ENCODE measurements at places on chromosomes 6 and 20.

- no peak for DNase-seq
These were observed 136.0 kb downstream of the HFE start for GRCh38 chr6:26223228-26223627.

- DNase-seq: no peak
These were observed 30.8 kb upstream of the CD2AP start for GRCh38 chr6:47446669-47447330.

DNA sequence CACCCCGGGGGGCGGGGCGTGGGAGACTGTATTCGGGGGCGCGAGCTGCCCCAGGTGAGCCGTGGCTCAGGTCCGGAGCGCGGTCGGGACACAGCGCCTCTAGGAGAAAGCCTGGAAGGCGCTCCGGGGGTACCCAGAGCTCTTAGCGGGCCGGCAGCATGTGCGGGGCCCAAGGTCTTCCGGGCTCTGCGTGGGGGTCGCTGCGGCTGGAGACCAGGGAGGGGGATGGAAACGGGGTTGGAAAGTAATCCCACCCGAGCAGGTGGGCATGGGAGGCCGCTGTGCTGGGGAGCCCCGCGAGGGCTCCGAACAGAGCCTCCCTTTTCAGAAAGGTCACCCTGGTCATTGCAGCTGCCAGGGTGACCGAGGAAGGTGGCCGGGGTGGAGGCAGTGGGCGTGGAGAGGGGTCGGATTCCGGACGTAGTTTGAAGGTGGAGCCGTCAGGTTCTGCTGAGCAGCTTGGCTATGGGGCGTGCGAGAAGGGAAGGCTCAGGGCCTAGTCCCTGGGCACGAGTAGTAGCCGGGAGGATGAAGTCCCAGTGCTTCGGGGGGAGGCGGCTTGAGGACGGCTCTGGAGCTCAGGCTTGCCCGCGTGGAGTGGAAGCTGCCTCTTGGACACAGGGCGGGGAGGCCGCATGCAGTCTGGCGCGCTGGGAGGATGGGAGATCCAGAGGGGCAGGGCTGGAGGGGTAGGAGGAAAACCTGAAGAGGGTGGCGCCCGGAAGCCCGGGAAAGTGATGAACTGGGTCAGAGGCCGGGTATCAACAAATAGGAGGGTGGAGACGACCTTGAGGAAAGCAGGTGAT lies at the start of gene SIRT5:
SIRT5 (plus strand) TSS at position 31 of the 806 bp plus-strand sequence. CDS start 9,510 bp downstream, outside the sequence.
- peak; percentile 77 for DNase-seq

DNA sequence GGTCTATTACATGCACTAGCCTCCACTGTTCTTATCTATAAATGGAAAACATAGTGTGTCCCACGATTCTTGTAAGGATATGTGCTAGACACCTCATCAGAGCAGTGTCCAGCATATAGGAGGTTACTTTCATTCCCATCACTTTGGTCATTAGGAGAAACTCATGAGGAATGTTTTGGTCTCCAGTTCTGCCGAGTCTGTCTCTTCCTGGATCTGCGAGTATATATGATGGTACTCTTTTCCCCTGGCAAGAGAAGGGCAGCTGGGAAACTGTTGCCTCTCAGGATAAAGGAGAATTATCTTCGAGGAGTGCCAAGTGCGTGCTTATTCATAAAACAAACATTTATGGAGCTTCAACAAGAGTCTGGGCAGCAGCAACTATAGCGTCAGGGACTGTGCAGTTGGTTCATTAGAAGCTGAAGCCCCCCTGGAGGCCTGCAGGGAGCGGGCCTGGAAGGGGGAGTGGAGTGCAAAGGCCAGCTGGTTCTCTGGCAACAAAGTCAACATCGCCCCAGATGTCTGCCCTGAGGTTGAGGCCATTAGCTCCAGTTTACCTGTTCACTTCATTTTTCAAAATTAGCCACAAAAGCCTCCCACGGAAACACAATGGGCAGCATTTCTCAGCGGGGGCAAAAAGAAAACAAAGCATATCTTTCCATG lies 811.9 kb downstream of the MAFB start:
- DNase-seq: peak; percentile 55

DNA sequence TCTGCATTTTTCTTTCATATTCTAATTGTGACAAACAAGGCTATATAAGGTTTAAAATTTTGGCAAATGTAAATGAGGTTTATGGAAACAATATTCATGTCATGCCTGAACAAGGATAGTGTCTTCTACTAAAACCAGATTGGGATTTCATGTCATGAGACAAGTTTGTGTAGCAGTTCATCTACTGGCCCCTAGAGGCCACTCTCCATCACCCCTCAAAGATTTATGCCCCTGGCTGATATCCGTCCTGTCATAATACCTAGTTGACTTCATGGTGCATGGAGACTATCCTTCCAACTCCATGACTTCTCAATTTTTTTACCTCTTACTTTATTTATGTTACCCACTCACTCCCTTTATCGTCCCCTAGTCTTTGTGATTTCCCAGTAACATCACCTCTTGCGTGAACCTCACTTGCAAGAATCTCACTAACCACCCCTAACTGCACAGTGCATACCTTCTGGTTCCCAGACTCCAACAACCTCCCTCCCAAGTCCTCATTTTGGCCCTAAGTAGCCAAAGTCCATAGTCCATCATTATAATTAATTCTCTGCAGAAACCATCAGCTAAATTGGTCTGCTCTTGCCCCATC lies 179.8 kb downstream of the TASP1 start:
- no peak for DNase-seq

GRCh38 chr6:9398071-9398766 lies 962.9 kb upstream of the SLC35B3 start:
- no peak for DNase-seq

GRCh38 chr6:40315060-40315459 lies 272.1 kb downstream of the LRFN2 start:
- no peak for DNase-seq

DNA sequence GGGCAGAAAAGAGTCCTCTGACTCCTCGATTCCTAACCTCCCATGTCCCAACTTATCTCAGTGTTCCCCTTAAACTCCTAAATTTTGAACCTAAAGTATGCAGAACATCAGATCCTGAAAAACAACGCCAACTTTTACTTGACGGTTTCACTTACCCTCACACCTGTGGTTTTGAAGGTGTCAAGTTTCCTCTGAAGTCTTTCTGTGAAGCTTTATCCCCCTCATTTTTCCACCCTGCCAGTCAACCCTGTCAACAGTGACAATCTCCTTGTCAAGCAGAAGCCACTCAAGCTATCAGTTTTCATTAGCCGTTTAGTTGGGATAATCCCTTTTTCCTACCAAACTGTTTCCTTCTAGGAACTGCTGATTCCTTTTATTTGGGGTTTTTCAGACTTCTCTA lies 245.4 kb upstream of the PREP start:
- no peak for DNase-seq

GRCh38 chr20:52209154-52209571 lies 17.6 kb upstream of the ZFP64 start:
- DNase-seq: no peak

DNA sequence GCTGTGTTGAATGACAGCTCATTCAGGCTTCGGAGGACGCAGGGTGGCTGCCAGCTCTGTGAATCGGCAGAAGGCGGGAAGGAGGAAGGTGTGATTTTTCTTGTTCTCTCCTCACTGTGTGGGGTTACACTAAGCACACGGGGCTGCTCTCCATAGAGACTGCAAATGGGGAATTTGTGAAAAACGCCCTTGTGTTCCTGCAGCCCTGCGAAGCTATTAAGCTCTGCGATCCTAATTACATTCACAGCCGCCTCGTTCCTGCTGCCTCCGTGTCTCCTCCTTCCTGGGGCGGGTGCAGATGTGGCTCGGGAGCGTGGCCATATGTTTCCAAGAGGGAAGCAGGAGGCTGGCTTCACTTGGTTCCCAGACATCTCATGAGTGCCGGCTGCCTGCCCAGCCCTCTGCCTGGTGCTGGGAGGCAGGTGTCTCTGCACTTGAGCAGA lies 124.0 kb downstream of the TOX2 start:
- DNase-seq: peak; percentile 80

DNA sequence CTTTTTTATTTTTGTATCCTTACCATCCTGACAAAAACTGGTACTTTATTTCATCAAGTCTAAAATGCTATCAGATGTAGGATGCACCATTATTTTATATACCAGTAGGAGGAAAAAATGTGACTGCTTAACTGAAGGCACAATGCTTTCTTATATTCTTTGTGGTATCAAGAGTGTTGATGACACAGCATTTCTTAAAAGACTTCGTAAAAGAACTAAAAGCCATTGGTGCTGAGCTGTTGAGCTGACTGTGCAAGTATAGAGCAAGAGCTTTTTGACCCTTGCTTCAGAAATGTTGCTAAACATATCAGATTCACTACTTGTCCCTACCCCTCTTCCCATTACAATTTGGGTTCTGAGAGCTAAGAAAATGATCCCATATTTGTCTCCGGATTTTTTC lies 17.5 kb downstream of the SF3B5 start:
- no peak for DNase-seq

GRCh38 chr6:158799051-158799792 lies 19.9 kb downstream of the EZR start:
- DNase-seq: no peak

DNA sequence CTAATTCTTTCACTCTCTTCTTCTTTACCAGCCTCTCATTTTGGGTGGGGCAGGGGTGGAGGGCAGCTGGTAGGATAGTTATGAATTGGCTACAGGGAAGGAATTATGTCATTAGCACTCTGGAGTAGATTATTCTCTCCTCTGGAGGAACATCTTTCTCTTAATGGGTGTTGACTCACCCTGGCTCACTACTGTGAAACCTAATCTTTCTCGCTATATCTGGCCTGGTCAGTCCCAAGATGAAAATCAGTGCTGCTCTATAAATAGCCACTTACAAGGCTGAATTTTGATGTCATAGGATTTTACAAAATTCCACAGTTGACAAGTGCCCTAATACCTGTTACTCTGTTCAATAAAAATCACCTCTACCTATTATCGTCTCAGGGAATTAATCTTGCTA lies 151.3 kb downstream of the COL9A1 start:
- DNase-seq: no peak

DNA sequence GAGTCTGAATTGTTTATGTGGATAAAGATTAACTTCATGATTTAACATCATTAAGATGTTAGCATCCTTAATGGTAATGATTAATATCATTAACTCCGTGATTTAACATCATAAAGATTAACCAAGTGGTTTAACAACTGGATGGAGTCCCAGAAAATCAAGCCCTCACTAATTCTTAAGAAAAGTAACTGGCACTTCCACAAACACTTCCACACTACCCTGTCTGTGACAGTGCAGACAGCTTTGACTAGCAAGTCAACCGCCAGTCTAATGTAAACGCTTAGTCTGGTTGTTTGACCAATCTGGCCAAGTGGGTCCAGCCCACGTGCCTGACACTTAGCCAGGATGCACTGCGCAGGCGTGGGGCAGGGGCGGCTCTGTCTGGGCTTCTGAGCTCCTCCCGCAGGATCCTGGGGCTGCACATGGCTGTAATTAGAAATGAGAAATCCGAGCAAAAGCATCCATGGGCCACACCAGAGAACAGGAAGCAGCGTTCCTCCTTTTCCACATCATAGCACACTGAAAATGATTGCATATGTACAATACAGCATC lies 424.2 kb downstream of the FOXA2 start:
- no peak for DNase-seq

GRCh38 chr6:25150863-25151262 lies 128.3 kb upstream of the CARMIL1 start:
- DNase-seq: no peak

- no peak for DNase-seq
These were observed 6.6 kb downstream of the TDP2 start for GRCh38 chr6:24660105-24660504.

- no peak for DNase-seq
These were observed 103.6 kb upstream of the NXT1 start for GRCh38 chr20:23246717-23247664.

- DNase-seq: no peak
These were observed 5.7 kb upstream of the RBPJL start for GRCh38 chr20:45300961-45301360.

DNA sequence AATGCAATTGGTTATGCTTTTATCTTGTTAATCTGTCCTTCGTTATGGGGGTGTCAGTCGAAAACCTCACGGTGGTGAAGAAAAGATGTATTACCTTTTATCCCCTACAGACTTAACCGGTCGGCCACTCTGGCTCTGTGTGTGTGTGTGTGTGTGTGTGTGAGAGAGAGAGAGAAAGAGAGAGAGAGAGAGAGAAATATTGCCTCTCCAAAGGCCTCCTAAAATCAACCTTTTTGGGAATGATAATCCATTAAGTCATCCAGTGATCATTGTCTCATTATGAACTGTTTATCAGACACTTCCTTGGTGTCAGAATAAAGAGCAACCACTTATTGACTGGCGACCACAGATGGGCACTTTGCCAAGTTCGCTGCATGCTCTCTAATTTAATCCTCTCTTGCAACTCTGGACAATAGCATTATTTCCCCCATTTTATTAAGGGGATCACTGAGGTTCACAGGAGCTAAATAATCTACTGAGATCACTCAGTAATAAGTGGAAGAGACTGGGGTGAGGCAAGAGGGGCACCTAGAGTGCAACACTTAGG lies 30.7 kb downstream of the SLC35D3 start:
- DNase-seq: no peak

GRCh38 chr6:91523511-91523910 lies 936.6 kb upstream of the MAP3K7 start:
- DNase-seq: no peak

GRCh38 chr6:36834576-36835341 lies 4.5 kb downstream of the CPNE5 start:
- no peak for DNase-seq

DNA sequence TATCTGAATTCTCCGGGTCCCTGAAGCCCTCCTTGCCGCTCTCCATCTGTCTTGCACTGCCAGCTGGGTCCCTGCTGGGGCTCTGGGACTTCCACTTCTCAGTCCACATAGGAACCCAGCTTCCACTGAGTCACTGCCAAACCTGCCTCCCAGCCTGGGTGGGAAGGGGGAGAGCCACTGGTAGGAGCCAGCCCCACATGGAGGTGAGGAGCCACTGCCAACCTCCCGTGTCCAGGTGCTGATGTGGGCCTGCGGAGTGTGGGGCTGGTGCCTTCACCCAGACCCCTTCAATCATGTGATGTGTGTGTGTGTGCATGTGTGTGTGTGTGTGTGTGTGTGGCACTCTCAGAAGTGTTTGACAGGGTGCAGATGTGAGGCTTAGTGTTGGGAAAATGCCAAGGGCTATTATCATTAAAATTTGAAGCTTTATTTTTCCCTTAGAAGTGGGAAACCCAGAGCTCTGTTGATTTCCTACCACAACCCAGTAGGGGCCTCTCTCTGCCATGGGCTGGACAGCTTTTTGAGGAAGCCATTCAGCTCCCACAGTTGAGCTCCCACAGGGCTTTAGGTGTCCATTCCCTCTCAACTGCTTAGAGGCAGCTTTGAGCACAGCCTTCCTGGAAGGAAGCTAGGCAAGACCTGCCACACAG lies 9.3 kb upstream of the SGK2 start:
- DNase-seq: no peak

GRCh38 chr6:116381000-116381399 lies 10.3 kb downstream of the DSE start:
- no peak for DNase-seq
